ENCODE measurements at places on chromosomes 4 and X.
A peak's percentile ranks its signal among the peaks of the same experiment; 100 is the strongest.

DNA sequence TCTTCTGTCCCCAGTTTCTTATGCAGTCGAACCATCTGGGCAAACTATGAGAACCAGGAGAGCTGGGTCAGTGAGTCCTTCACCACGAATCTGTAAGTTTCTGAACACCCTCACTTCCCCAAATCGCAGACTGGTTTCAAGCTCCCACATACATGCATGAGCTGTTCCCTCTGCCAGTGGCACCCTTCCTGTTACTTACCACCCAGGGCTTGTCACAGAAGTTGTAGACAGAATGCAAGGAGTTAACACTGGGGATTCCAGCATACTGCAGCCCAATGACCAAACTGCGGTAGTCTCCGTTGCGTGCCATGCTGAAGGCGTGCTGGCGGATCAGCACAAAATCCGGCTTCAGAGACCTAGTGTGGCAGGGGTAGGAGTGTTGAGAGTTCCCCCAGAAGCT is 14.6 kb downstream of the SYN1 start:
- DNase-seq, result no peak

GRCh38 chr4:107470173-107470572 is 249.9 kb downstream of the PAPSS1 start:
- DNase-seq, result no peak

DNA sequence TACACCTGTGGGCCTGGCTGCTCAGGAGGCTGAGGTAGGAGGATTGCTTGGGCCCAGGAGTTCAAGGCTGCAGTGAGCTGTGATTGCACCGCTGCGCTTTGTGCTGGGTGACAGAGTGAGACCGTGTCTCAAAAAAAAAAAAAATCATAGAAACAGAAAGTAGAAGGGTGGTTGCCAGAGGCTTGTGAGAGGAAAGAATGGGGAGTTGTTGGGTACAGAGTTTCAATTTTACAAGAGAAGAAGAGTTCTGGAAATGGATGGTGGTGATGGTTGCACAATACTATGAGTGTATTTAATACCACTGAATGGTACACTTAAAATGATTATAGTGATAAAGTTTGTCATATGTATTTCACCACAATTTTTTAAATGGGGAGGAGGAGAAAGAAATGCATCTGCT is 10.2 kb upstream of the GLOD5 start:
- no peak for DNase-seq

- no peak for DNase-seq
These were observed 29.2 kb downstream of the NSG1 start for GRCh38 chr4:4415806-4416805.

- DNase-seq, result no peak
These were observed 60.5 kb upstream of the PGRMC2 start for GRCh38 chr4:128347930-128348660.

- DNase-seq, result no peak
These were observed 58.5 kb upstream of the NAP1L5 start for GRCh38 chr4:88756149-88756548.

DNA sequence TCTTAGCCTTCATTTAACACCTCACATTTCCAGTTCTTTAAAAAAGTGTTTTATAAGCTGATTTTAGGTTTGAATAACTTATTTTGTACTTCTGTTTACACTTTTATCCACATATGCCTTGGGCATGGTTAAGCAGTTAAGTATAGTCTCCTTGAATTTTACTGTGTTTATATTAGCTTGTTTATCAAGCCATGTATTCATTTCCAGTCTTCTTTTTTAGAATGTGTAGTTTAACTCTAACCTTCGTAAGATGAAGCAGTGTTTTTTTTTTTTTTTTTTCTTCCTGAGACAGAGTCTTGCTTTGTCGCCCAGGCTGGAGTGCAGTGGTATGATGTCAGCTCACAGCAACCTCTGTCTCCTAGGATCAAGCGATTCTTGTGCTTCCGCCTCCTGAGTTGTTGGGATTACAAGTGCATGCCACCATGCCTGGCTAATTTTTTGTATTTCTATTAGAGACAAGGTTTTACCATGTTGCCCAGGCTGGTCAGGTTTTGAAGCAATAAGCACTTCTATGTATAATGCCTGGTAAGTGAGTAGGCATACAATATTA is 42.5 kb downstream of the BMP2K start:
- no peak for DNase-seq

DNA sequence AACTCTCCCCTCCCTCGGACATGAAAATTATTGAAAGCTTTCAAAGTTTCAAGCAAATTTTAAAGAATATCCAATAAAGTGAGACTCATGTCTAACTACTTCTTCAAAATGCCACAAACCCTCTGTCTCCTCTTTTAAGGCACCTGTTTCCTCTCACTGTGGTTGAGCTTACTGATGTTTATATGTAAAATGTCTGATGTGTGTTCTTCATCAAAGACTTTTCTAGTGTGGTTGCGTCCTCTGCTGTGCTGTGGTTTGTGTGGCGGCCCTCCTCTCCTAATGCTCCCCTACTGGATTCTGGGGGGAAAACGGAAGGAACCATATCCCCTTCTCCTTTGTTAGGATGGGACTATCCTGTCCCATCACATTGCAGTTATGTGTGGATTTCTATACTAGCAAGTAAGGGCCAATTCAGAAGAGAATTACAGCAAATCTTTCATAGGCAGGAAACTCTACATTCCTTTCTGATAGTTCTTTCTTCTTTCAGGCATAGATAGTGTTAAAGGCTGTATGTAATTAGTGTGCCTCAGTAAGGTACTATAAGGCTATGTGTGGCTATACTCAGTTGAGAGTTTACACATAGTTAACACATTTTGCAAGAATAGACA is 221.0 kb upstream of the GPRIN3 start:
- DNase-seq, result no peak

- no peak for DNase-seq
These were observed 559.6 kb downstream of the ARAP2 start for GRCh38 chr4:35684755-35685154.

DNA sequence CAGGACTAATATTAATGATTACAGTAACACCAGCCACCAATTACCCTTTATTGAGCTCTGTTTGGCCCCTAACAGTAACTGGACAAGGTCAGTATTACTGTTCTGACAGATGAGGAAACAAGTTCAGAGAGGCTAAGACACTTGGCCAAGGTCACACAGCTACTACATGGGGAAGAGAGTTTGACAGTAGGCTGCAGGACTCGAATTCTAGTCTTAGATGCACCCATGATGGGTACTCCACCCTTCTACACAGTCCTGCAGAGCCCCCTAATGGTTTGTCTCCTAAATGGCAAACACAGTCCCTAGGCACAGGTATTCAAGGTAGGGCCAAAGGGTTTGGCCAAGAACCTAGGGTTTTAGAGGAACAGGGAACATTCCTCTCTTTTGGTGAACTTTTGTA is 93.9 kb downstream of the NSUN7 start:
- DNase-seq, result no peak

DNA sequence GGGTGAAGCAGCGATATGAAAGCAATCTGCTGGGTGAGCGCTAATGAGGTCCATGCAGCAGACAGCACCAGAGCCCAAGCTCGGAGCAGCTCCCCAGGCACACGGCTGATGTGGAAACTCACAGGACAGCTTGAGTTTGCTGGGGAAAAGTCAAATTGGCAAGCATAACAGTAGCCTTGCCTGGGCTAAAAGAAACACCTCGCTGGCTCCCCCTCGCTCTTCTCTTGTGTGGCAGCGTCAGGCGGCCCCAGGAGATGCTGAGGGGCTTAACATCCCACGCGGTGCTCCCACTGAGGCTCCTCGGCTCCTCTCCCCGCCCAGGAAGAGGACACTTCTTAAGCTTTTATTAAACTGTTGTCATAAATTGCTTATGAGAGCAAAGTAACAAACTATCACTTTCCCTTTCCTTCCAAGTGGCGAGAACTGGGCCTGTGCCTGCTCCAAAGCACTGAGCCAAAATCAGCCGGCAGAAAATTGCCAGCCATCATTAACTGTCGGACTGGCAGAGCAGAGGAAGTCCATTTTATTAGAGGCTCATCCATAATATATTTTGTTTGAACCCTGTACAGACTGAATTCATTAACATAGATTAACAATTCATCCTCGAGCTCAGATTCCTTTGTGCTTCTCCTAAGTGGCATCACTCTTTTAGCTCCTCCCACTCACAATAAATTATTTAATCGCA is 111.4 kb downstream of the TSPAN5 start:
- peak; percentile 43 for DNase-seq

GRCh38 chr4:34309383-34309906 is 1934.9 kb downstream of the ARAP2 start:
- DNase-seq, result no peak

- no peak for DNase-seq
These were observed 6.9 kb upstream of the ANXA3 start for GRCh38 chr4:78544678-78545077.

DNA sequence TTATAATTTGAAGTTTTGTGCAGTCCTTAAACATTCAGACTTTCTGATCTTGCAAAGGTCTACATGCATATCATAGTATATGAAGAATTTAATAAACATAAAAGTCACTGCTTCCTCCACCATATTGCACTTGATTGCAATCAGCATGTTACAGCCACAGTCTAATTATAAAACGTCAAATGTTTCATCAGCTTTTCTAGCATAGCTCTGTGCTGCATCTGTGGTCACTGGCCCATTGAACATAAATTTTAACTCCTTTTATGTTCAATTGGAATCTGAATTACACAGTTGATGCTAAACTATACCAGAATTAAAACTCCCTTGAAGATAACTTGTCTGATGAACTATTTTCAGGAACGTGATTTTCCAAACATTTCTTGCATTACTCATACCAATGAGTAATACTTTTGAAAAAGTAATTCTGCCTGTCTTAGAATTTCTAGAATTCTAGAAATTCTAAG is 329.1 kb downstream of the GALNTL6 start:
- no peak for DNase-seq

DNA sequence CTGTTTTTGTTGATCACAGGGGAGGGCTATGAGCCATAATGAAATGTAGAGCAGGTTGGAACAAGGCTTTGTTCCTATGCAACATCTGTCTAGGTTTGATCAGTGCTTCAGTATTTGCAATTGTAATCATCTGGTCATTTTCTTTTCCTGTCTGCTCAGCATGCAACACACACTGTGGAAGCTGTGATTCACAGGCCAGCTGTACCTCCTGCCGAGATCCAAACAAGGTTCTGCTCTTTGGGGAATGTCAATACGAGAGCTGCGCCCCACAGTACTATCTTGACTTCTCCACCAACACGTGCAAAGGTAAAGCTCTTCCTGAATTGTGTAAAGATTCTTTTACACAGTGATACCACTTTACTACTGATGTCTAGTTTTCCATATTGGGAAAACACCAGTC is 181.9 kb upstream of the ANXA3 start:
- no peak for DNase-seq

- no peak for DNase-seq
These were observed 54.0 kb upstream of the ZCCHC13 start for GRCh38 chrX:74249963-74250362.

GRCh38 chr4:76301068-76301774 is 5.3 kb upstream of the STBD1 start:
- no peak for DNase-seq

GRCh38 chr4:144750348-144750747 is 104.4 kb downstream of the HHIP start:
- no peak for DNase-seq

DNA sequence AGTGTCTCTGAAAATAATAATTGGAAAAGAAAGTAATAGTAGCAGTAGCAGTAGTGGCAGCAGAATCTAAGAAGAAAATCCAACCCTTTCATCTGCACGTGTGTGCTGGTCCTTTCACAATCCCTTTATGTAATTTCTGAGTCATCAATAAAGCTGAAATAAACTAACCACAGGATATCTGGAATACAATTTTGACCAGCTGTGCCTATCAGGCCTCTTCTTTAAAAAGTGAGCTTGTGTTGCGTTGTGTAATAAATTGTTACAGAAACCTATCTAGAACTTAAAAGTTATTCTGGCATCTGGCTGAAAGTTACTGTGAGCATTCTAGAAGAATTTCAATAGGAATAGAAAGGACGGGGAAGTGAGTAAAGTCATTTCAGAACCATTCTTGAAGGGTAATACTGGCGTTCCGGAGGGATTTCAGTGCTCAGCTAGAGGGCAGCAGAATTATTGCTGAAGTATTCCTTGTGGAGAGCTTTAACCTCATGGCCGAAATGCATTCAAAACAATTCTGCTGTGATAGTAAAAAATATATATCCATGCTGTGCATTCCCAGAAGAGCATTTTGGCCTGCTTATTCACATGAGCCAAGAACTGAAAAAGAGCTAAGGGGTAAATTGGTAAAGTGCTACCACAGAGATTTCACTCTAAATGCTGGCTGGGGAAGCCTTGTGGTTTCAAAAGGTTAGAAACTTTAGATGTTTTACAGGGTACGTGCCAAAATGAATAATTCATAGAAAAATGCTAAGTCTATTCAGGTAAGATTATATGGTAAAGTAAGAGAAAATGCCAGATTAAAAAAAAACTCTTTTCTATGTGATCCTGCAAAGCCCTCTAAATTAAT is 260.6 kb downstream of the NKX6-1 start:
- no peak for DNase-seq

DNA sequence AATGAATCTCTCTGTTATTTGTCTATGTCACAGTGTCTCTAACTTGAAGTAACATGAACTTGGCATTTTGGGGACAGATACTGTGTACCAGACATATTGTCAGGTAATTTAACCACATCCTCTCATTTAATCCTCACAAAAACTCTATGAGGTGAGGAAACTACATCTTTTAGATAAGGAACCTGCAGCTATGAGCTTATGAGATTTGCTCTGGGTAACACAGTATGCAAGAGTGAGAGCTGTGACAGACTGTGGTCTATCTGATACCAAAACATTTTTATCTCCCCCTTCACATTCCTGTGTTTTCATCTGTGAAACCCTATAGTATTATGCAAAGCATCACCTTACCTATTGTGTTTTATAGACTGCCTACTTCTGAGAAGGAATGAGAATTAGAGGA is 58.4 kb upstream of the HS3ST1 start:
- no peak for DNase-seq

DNA sequence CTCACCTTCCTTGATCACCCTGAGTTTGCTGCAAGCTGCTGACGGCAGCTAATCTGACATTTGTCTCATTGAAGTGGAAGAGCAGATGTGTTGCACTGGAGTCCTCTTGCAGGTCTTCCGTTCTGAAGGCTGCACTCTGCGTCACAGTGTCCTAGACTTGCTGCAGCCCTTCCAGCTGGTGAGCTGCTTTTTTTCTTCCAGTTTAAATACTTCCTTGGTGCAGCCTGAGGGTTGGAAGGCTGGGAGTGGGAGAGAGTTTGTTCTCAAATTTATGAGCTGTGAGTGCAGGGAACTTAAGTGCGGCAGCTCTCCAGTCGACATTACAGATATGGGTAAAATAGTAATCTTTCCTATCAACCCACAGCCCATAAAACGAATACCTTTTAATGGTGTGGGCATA is 303.6 kb upstream of the FAT1 start:
- no peak for DNase-seq

DNA sequence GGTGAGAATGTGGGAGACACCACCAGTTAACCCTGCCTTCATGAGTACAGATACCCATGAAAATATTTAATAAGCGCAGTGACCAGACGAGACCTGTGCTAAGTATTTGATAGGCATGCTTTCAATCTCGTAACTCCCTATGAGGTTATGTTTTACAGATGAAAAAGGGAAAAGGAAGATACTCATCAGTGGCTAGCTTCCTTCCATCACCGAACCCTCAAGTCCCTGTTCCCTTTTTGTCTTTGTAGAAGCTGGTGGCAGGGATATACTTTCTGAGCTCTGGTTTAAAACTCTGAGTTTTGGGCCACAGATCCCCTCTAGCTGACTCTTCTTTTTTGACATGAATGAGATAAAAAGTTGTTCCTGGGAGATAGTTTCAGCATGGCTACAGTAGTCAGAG is 26.3 kb downstream of the AFF1 start:
- no peak for DNase-seq
